D341Med (cell line): ENCODE measurements at places on chromosomes 16 and 17.

GRCh38 chr16:69119536-69119935 is 12.9 kb downstream of the CHTF8 start:
- no peak for DNase-seq

GRCh38 chr17:82867763-82868325 is 28.0 kb upstream of the ZNF750 start:
- DNase-seq: no peak

- DNase-seq: no peak
Measured at GRCh38 chr17:65219124-65219523, 82.0 kb downstream of the RGS9 start.

GRCh38 chr17:40602445-40603443 is 37.5 kb upstream of the CCR7 start:
- no peak for DNase-seq

GRCh38 chr16:90053902-90054500 is 23.1 kb downstream of the PRDM7 start:
- DNase-seq: no peak

DNA sequence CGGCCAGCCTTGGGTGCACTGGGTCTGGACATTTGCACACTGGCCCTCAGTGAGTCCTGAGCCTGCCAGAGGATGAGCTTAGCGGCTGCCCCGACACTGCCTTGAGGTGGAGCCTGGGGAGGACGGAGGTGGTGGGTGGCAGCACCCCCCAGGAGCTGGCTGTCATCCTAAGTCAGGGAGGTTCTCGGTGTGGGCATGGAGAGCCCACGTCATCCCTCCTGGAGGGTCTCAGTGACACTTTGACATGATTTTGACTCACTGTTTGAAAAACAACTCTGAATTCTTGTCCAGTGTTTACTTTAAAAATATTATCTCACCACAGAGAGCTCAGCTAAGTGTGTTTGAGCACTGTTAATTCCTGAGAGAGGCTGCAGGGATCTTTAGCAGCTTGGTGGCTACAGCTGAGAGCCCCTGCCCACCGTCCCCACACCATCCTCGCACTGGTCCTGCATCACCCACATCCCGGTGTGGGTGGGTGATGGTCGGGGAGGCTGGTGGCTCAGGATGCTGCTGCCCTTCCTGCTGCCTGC is 63.1 kb downstream of the BANP start:
- no peak for DNase-seq

GRCh38 chr17:7867881-7868329 is 10.1 kb downstream of the CYB5D1 start:
- no peak for DNase-seq

- no peak for DNase-seq
Measured at GRCh38 chr16:3054965-3055733, 8.8 kb downstream of the MMP25 start.

GRCh38 chr17:66200685-66201092 is 8.8 kb upstream of the CEP112 start:
- DNase-seq: peak; percentile 68

DNA sequence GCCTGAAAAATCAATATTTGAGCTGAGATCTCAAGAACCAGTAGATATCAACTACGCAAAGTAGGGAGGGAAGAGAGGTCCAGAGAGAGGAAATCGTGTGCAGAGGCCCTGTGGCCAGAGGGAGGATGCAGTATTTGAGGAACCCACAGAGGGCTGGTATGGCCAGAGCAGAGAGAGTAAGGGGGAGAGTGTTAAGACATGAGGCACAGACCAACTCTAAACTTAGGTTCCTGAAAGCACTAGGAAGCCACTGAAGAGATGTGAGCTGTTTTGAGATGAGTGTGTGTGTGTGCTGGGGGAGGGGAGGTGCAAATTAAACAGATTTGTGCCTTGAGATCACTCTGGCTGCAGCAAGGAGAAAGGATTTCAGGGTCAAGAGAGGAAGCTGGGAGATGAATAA is 10.9 kb downstream of the SLC13A2 start:
- no peak for DNase-seq

- no peak for DNase-seq
Measured at GRCh38 chr17:12388226-12388625, 277.5 kb upstream of the MYOCD start.

DNA sequence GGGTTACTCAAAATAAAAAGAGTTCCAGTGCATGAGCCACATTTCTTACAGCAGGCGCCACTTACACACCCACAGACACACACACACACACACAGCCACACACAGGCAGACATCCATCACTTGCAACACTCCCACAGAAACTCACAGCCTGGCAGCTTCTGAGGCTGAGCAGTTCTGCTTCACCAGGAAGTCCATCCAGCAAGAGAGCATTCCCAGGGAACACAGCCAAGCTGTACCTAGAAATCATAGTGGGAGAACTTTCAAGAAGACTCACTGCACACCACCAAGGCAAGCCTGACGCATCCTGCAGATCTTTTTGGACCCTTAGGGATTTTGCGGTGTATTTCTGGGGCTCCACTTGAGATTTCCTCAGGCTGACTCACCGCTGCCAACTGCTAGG is 140.9 kb upstream of the WSB1 start:
- DNase-seq: no peak

- no peak for DNase-seq
Measured at GRCh38 chr17:46057366-46057765, 58.3 kb downstream of the STH start.

GRCh38 chr16:88599092-88599733 is 29.0 kb downstream of the ZC3H18 start:
- DNase-seq: no peak

GRCh38 chr16:66014221-66014620 is 352.3 kb upstream of the CDH5 start:
- DNase-seq: no peak

- peak; percentile 17 for DNase-seq
Measured at GRCh38 chr17:37848690-37849616, 75.3 kb upstream of the TBC1D3K start.

GRCh38 chr17:2111691-2112090 is 56.8 kb downstream of the HIC1 start:
- no peak for DNase-seq

- DNase-seq: peak; percentile 87
Measured at GRCh38 chr16:19167710-19168370, at the start of gene SYT17. SYT17 (plus strand) TSS chr16:19168240; CDS start chr16:19168647, 407 bp downstream.

GRCh38 chr17:27545562-27546229 is 85.3 kb upstream of the LGALS9 start:
- no peak for DNase-seq
